Kasumi-1 (cell line): ENCODE measurements at places on chromosomes 2 and 18.
A peak's percentile ranks its signal among the peaks of the same experiment; 100 is the strongest.

DNA sequence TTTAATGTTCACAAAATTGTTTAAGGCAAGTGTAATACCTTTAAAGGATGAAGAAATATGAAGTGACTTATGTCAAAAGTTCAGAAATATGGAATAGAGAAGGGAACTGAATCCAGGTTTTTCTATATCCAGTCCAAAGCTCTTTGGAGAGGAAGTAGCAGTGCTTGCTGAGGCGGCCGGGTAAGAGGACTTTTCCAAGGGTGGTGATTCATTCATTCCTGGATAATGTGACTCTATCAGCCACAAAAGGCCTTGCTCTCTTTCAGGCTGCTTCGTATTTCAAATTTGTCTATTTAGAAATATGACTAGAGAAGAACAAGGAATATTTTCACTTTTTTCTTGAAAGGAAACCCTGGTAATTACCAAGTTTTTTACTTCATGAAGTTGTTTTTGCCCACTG lies 830.1 kb upstream of the ZEB2 start:
- DNase-seq, result no peak

DNA sequence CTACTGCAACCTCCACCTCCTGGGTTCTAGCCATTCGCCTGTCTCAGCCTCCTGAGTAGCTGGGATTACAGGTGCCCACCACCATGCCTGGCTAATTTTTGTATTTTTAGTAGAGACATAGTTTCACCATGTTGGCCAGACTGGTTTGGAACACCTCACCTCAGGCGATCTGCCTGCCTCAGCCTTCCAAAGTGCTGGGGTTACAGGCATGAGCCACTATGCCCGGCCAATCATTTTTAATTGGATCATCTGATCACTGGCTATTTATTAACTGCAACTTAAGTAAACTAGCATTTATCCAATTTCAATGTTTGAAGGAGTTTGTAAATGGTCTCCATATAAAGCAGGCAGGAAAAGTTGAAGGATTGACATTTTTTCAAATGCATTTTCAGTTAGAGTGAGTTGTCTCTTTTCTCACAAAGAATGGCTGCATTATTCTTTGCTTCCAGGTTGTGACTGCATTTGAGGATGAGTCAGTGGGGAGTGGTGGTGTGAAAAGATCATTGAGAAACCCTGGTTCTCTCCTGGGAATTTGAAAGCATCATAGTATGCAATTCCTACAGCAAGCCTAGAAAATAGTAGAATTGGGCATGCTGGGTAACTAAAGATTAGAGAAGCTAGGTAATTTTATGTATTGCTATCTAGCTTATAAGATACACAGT lies 431.1 kb upstream of the ZEB2 start:
- DNase-seq, result no peak

DNA sequence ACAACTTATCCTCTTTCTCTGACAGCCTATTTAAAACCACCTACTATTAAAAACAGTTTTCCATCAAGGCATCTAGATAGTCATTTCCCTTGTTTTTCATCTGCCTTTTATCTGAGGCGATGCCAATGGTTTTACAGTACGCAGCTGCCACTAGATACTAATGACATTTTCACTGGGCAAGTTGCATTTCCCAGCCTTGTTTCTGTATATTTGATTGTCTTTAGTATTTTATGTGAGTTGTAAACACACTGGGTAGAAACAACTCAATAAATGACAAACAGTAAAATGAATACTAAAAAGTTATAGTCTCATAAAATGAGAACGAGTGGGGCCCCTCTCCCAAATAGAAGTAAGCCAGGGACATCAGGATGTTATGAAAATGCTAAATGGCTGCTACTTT lies 8.9 kb upstream of the DARS1 start:
- no peak for DNase-seq

DNA sequence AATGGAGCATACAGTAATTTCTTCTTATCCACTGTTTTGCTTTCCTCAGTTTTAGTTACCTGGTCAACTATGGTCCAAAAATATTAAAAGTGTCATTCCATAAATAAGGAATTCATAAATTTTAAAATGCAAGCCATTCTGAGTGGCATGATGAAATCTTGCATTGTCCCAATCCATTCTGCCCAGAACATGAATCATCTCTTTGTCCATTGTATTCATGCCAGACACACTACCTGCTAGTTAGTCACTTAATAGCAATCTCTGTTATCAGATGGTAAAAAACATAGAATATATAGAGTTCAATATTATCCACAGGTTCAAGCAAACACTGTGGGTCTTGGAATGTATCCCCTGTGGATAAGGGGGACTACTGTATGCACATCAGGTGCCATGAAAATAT lies 872.2 kb upstream of the NXPH2 start:
- no peak for DNase-seq

- DNase-seq, result no peak
These were observed 500.2 kb downstream of the EIPR1 start for GRCh38 chr2:2877427-2877826.

DNA sequence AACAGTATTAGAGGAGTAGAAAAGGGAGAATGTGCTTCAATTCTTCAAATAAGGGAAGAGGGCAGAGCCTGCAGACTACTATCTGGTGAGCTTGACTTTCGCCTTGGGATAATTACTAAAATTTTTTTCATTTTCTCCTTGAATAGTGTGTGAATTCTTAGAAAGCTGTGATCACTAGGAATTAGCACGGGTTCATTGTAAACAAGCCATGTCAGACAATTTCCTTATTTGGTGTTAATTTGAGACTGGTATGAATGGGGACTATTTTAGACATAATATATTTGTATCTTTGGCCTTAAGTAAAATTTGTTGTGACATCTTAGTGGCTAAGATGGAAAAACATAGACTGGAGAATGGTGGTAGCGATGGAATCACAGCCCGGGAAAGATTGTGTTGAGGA lies 66.6 kb downstream of the MYO3B start:
- no peak for DNase-seq

DNA sequence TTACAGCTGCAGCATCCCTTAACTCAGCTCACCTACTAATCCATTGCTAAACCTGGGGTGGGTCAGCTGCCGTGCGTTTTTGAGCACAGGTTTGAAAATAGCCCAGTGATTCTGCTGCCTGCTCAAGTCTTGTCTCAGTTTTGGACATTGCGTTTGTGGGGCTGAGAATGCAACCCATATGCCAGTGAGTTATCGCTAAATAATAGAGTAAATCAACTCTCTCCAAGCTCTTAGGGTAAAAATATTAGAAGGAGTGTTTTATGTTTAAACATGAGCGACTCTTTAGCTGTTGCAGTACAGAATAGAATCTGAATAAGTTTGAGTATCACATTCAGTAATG lies 2.1 kb downstream of the TSHZ1 start:
- no peak for DNase-seq

DNA sequence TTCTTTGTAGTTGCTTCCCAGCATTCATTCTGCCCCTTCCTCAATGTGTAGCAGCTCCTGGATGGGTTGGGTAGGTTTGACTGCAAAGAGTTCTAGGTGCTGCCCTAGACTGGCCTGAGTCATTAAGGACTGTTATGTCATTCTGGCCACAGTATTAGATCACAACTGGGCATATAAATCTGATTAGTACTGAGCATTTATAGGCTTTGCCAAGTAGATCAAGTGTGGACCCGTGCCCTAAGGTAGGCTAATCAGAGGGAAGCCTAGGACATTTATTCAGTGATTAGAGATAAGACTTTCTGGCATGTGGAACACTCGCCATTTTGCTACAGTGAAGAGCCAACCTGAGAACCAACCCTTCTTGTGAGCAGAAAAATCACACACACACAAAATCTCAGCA lies 2.7 kb downstream of the KATNAL2 start:
- no peak for DNase-seq

DNA sequence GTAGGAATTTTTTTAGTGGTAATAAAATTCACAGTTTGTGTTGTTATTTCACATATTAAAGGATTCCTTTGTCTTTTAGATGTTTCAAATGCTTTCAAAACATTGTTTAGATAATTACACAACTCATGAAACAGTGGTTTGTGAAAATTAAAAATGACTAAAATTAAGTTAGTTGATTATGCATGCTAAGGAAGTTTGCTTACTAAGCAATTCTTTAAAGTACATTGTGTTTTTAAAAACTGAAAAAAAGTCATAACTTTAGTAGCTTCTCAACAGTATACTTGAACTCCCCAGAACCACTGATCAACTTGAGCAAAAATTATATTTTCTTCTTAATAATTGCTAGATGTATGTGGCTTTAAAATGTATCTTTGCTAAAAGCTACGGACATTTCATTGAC lies 298.4 kb upstream of the MC4R start:
- no peak for DNase-seq

DNA sequence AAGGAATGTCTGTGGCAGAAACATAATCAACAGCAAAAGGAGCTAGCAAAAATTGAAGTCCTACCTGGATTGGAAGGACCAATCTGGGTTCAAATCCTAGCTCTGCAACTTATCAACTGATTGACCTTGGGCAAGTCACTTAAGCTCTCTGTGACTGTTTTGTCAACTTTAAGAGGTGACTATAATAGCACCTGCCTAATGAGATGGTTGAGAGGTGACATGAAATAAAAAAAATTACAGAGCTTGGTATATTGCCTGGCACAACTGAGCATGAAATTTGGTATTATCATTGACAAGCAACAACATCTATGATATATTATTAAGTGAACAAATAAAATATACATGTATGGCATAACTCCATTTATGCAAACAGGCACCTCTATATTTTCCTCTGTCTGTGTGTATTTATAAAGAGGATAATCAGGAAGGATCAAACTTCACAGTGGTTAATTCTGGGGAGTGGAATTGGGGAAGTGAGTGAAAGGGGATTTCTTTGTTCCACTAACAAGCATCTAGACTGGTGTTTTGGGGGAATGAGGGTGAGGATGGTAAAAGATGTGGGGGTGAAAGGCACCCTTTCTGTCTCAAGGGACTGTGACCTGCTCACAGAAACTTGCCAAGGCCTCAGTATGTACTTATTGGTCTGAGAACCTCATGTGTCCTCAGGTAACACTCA lies 132.8 kb upstream of the SERTAD2 start:
- peak; percentile 2 for DNase-seq

DNA sequence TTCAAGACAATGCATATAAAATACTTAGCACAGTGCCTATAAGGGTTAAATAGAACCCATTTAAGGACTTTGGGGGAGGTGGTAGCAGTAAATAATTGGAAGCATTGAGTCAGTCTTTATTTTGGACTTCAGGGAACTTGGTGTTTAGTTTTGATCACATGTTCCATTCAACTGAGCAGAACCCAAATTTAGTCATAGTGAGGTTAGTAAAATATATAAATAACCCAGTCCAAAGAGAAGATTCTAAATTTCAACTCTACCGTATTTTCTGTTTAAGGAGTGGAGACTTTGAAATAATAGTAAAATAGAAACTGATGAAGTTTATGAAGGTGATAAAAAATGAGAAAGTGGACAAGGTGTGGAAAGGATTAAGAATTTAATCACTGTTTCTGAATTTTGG lies 19.7 kb downstream of the TWSG1 start:
- no peak for DNase-seq

DNA sequence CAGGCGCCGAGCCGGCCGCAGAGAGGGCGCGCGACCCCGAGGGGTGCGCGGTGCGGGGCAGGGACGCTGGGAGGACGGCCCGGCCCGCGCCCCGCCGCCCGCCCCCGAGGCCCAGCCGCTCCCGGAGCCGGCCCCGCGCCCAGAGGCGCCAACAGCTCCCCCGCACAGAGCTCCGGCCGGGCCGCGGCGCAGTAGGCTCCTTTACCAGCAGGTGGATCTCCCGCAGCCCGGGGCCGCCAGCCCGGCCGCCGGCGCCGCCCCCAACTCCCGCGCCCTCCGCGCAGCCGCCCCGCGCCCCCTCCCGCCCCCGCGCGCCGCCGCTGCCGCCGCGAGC lies 258 bp downstream of the MGAT4A start:
- DNase-seq, result no peak

- no peak for DNase-seq
These were observed 1.5 kb upstream of the FLACC1 start for GRCh38 chr2:201358684-201359083.

- no peak for DNase-seq
These were observed 14.3 kb upstream of the FAHD2A start for GRCh38 chr2:95388091-95388692.

DNA sequence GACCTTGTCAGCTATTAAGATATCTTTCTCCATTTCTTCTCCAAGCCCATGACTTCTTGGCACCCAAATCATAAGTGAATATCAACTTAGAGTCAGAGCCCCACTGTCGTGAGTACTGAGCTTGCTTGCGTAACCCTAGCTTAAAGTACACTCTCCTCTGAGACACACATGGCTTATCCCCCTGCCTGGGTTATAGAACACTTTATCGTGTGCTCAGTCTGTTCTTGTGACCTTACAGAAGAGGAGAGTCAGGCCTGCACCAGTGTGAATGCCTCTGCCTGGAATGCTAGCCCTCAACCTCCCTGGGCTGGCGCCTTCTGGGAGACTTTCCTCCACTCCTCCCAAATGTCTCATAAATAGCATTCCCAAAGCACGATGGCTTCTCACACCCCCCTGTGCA lies 79.3 kb downstream of the CEP192 start:
- no peak for DNase-seq

- DNase-seq, result peak; percentile 52
These were observed 11.9 kb upstream of the MSGN1 start for GRCh38 chr2:17804358-17804757.

GRCh38 chr2:59239146-59239545 lies 998.0 kb upstream of the FANCL start:
- DNase-seq, result no peak

DNA sequence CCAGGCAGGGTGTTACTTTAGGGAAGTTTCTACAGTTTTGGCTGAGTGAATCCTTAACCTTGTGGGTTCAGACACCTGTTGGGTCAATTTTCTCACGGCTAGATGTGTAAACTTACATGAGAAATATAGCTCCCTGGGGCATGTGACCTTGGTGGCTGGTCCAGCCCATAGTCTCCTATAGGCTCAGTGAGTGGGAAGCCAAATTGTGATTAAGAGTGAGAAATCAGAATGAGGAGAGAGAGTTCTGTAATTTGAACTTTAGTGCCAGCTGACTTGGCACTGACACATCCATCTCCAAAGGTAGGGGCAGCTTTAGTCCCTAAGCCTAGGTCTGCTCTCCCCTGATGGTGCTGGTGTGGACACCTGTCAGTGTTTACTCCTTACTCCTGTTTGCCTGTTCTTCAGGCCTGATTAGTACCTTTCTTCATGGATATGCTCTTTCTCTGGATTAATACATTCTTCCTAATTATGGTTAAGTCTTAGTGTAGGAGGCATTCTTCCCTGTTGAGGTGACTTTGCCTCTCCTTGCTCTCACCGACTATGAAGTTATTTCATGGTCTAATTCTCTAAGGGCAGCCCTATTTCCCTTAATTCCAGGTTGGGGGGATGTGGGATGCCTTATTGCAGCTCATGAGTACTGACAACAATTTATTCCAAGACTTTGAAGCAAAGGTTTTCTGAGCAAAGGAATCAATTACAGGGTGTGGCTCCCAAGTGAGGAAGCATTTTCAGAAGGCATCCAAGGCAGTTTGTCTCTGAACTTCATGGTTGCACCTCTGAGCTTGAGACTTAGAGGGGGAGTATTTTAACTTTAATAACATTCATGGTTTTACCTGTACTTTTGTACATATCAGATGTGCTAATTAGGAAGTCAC lies 177.3 kb downstream of the DYSF start:
- DNase-seq, result no peak

DNA sequence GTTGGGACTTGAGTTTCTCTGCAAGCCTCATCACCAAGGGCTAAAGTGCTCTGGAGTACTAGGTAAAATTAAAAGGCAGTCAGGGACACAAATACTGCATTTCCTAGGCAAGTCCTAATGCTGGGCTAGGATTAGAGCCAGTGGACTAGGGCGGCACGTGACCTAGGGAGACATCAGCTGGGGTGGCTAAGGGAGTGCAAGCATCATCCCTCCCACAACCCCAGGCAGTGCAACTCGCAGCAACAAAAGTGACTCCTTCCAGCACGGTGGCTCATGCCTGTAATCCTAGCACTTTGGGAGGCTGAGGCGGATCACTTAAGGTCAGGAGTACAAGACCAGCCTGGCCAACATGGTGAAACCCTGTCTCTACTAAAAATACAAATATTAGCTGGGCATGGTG lies 30.7 kb upstream of the UPP2 start:
- no peak for DNase-seq
